ENCODE measurements at places on chromosomes 2 and 18.

GRCh38 chr2:59034837-59035236, 793.7 kb upstream of the FANCL start:
- no peaks in the 10 kb centered on the region for H3K4me1 ChIP-seq
- DNase-seq = no peak
- H3K27me3 ChIP-seq = no peaks in the 10 kb centered on the region
- no peaks in the 10 kb centered on the region for H3K36me3 ChIP-seq
- H3K27ac ChIP-seq = no peak overlapping the region

DNA sequence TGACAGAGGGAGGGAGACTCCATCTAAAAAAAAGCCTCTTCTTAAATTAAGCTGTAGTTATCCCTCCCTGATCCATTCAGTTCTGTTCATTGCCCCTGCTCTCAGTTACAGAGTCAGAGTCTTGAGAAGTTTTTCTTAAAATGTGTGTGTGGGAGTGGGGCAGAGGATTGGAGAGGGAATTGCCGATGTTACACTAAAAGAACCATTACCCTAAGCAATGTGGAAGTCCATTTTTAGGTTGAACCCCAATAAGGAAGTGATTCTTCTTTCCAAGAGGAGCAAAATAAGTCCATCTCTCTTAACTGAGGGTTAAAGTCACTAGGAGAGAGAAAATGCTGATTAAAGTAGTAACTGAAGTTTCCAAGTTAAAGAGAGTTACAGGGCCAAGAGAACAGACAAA, 21.2 kb upstream of the THOC1 start:
- no peaks in the 10 kb centered on the region for H3K4me1 ChIP-seq
- no peaks in the 10 kb centered on the region for H3K36me3 ChIP-seq
- no peak overlapping the region for H3K27ac ChIP-seq
- no peak for DNase-seq
- H3K27me3 ChIP-seq = no peaks in the 10 kb centered on the region

DNA sequence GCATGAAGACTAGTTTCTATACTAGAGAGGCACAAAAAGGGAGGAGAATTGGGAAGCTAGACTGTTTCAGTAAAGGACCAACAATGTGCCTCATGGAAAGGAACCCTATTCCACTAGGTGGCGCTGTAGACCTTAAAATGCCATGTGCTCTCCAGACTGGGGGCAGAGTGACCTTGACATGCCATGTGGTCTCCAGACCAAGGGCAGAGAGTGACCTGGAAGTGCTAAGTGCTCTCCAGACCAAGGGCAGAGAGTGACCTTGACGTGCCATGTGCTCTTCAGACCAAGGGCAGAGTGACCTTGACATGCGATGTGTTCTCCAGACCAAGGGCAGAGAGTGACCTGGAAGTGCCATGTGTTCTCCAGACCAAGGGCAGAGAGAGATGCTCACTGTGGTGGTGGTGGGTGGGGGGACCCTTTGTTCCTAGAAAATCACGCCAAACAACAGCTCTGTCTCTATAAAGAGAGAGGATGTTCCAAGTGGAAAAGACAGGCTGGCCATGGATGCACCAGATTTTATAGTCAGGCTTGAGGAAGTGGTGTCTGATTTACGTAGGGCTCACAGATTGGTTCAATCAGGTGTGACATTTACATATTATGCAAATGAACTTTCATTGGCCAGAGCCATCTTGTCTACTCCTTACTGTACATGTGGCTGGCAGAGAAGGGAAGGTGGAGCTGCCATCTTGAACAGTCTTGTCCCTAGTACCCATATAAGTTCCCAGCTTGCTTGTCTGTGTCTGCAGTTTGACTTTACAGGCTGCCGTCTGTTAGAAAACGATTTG, 344.0 kb upstream of the DDX18 start:
- no peak overlapping the region for H3K4me3 ChIP-seq
- no peak for DNase-seq
- H3K36me3 ChIP-seq = no peaks in the 10 kb centered on the region
- no peaks in the 10 kb centered on the region for H3K4me1 ChIP-seq
- H3K27me3 ChIP-seq = no peaks in the 10 kb centered on the region

DNA sequence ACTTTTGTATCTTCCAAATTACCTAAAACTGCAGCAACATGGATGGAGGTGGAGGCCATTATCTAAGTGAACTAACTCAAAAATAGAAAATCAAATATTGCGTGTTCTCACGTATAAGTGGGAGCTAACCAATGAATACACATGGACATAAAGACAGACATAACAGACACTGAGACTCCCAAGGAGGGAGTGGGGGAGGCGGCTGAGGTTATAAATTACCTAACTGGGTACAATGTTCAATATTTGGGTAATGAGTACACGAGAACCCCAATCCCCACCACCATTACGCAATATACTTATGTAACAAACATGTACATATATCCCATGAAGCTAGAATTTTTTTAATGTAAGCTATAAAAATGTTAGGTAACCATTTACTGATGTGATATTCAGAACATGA, 119.8 kb downstream of the RTTN start:
- H3K27me3 ChIP-seq = no peaks in the 10 kb centered on the region
- no peak overlapping the region for H3K27ac ChIP-seq
- no peaks in the 10 kb centered on the region for H3K36me3 ChIP-seq
- DNase-seq = no peak

- no peaks in the 10 kb centered on the region for H3K27me3 ChIP-seq
- no peak for DNase-seq
- H3K27ac ChIP-seq = peak overlapping the region; percentile 40
- no peaks in the 10 kb centered on the region for H3K36me3 ChIP-seq
- H3K4me3 ChIP-seq = no peak overlapping the region
These were observed 94.7 kb downstream of the ANKRD44 start for GRCh38 chr2:197215748-197216360.

DNA sequence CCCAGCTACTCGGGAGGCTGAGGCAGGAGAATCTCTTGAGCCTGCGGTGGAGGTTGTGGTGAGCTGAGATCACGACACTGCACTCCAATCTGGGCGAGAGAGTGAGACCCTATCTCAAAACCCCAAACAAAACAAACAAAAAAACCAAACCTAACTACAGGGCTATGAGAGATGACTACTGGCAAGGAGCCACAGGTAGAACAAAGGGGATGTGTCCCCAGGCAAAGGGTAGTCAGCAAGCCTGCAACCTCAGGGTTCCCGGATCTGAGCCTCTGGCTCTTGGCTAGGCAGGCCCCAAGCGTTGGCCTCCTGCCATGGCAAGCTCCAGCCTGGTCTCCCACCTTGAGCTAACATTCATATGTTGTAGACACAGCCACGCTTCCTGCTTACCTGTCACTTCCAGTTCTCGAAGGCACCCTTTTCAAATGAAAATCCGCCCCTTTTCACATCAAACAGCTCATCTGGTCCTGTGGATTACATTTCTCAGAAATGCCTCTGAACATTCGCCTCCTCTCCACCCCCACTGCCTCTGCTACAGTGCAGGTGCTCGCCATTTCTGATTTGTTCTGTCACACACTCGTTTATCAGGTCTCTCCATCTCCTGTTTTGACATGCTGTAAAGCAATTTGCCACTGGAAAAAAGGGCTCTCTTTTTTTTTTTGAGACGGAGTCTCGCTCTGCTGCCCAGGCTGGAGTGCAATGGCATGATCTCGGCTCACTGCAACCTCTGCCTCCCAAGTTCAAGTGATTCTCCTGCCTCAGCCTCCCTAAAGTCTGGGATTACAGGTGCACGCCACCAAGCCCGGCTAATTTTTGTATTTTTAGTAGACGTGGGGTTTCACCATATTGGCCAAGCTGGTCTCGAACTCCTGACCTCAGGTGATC, 13.1 kb upstream of the ACTR3 start:
- H3K4me3 ChIP-seq = no peak overlapping the region
- H3K36me3 ChIP-seq = no peaks in the 10 kb centered on the region
- no peaks in the 10 kb centered on the region for H3K27me3 ChIP-seq
- peak; percentile 52 for DNase-seq

GRCh38 chr2:81901017-81901416, 1596.5 kb upstream of the LRRTM1 start:
- no peak overlapping the region for H3K27ac ChIP-seq
- H3K27me3 ChIP-seq = no peaks in the 10 kb centered on the region

Data from effector memory CD4-positive, alpha-beta T cell (primary cell).